CD4-positive, alpha-beta T cell (primary cell): ENCODE measurements at places on chromosomes 3 and 15. TPM values are rescaled to one million over a fixed set of nuclear protein-coding genes. Genes with fewer than 3 reads are reported as not detected.

ZNF619 gene
- total RNA-seq: 2.9 TPM

- no peak for DNase-seq
- H3K4me3 ChIP-seq: no peak overlapping the region
- no peaks in the 10 kb centered on the region for H3K27me3 ChIP-seq
- no peaks in the 10 kb centered on the region for H3K36me3 ChIP-seq
- H3K4me1 ChIP-seq: no peaks in the 10 kb centered on the region
Observed at GRCh38 chr3:4341336-4341675, 38.1 kb downstream of the SETMAR start.

DNA sequence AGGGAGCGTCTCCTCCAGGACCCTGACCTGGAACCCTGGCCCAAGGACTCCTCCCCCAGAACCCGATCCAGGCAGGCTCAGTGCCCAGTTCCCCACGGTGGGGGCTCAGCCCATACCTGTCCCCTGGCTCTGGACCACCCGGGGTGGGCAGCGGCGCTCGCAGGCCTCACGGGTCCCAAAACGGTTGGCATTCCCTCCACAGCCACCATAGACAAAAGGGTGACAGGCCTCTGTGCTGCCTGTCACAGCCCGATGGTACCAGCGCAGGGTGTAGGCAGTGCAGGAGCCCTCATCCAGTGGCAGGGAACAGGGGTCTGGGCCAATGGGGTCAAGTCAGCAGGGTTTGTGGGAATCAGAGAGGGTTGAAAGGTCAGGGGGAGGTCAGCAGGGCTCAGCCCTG is 1.1 kb upstream of the UCN2 start:
- H3K4me3 ChIP-seq: no peak overlapping the region
- peaks cover 9% of the 10 kb centered on the region for H3K4me1 ChIP-seq
- H3K27me3 ChIP-seq: no peaks in the 10 kb centered on the region
- H3K36me3 ChIP-seq: no peaks in the 10 kb centered on the region
- no peak overlapping the region for H3K27ac ChIP-seq
- DNase-seq: no peak

DNA sequence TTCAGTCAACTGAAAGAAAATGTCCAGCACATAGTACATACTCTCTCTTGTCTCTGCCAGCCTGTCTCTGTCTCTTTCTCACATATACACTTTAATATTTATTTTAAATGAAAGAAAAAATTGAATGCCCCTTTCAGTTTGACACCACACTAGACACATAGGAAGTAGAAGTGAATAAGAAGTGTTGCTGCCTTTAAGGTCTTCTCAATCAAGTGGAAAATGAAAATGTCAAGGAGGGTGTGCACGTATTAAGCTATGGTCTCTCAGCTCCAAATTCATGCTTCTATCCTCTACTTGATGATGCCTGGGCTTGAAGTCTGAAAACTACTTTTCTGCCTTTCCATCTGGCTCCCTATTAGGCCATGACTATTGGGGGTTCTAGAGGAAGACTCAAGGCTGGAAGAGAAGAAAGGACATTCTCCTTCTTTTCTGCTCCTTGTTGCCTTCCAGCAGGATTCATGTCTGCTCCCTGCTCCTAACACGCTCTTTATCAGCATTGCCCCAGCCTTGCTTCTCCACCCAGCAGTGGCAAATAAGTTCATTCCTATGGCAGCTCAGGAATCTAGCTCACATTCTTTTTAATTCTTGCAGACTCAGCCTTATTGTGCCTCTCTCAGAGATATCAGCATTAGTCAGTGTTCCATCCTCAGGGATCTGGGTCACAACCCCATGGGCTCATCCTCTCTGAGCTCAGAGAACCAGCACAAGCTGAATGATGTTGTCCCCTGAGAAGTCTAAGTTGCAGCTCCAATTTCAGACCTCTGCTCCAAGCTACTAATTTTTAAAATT is 609.1 kb upstream of the GRM7 start:
- H3K4me1 ChIP-seq: no peaks in the 10 kb centered on the region
- H3K4me3 ChIP-seq: no peak overlapping the region
- H3K27ac ChIP-seq: no peak overlapping the region
- H3K36me3 ChIP-seq: no peaks in the 10 kb centered on the region
- H3K27me3 ChIP-seq: no peaks in the 10 kb centered on the region

GRCh38 chr15:33119865-33120264 is 74.6 kb downstream of the FMN1 start:
- H3K36me3 ChIP-seq: no peaks in the 10 kb centered on the region
- H3K27me3 ChIP-seq: no peaks in the 10 kb centered on the region
- no peaks in the 10 kb centered on the region for H3K4me1 ChIP-seq
- H3K27ac ChIP-seq: no peak overlapping the region

DNA sequence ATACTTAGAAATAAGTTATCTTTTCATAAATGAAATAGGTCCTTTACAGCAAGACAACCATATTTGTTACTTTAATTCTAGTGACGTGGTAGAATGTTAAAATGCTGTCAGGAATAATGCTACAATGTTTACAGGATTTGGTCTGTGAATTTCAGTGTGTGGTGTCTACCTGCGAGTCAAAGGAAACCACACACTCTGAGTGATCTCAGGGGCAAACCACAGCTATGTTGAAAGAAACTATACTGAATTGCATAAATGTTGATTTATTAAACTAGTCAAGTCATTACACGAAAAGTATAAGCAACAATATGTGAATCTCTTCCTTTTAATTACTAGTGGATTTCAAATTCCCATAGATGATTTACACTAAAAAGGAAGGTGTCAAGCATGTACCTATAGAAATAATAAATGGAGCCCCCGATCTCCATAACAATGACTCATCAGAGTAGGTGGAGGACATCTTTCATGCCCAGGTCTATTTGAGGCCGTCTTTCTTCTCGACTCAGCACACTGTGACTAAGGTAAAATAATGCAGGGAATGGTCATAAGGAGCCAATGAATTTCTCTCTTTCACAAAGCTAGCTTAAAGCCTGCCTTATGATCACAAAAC is 463.0 kb downstream of the ERC2 start:
- no peaks in the 10 kb centered on the region for H3K4me1 ChIP-seq
- H3K27me3 ChIP-seq: no peaks in the 10 kb centered on the region
- no peaks in the 10 kb centered on the region for H3K36me3 ChIP-seq
- H3K4me3 ChIP-seq: no peak overlapping the region
- DNase-seq: no peak

- no peak overlapping the region for H3K27ac ChIP-seq
- H3K4me3 ChIP-seq: no peak overlapping the region
- no peaks in the 10 kb centered on the region for H3K36me3 ChIP-seq
- H3K4me1 ChIP-seq: no peaks in the 10 kb centered on the region
- no peak for DNase-seq
Observed at GRCh38 chr15:82969353-82969752, 16.7 kb upstream of the RAMAC start.
